Activated CD4-positive, alpha-beta T cell treated with anti-CD3 and anti-CD28 coated beads, Interleukin-2, amount 10 ng/mL, durations not matched to agents 7 days and 5 days (primary cell): ENCODE measurements at places on chromosomes 7 and 10. TPM values are rescaled to one million over a fixed set of nuclear protein-coding genes. Genes with fewer than 3 reads are reported as not detected.

GRCh38 chr10:114751856-114752255 lies 69.7 kb upstream of the FHIP2A start:
- H3K4me3 ChIP-seq = no peak overlapping the region
- peaks cover 17% of the 10 kb centered on the region for H3K27me3 ChIP-seq
- no peak for DNase-seq
- no peaks in the 10 kb centered on the region for H3K4me1 ChIP-seq
- H3K27ac ChIP-seq = no peak overlapping the region

GRCh38 chr7:1712907-1713501 lies 42.9 kb downstream of the ELFN1 start:
- no peak overlapping the region for H3K4me3 ChIP-seq
- no peak for DNase-seq
- peaks cover 4% of the 10 kb centered on the region for H3K4me1 ChIP-seq
- H3K36me3 ChIP-seq = no peaks in the 10 kb centered on the region

- H3K27me3 ChIP-seq = no peaks in the 10 kb centered on the region
- peaks cover 36% of the 10 kb centered on the region for H3K4me1 ChIP-seq
- peak overlapping the region; percentile 96 for H3K4me3 ChIP-seq
- peaks cover 45% of the 10 kb centered on the region for H3K36me3 ChIP-seq
- peak; percentile 87 for DNase-seq
These were observed 1.2 kb downstream of the HNRNPF start for GRCh38 chr10:43407576-43408330.

GRCh38 chr7:9189703-9190102 lies 756.3 kb downstream of the NXPH1 start:
- no peaks in the 10 kb centered on the region for H3K36me3 ChIP-seq
- no peak overlapping the region for H3K27ac ChIP-seq
- H3K4me3 ChIP-seq = no peak overlapping the region

GRCh38 chr10:115355162-115355760 lies 262.1 kb downstream of the ATRNL1 start:
- H3K27me3 ChIP-seq = no peaks in the 10 kb centered on the region
- H3K36me3 ChIP-seq = no peaks in the 10 kb centered on the region
- H3K27ac ChIP-seq = no peak overlapping the region
- no peaks in the 10 kb centered on the region for H3K4me1 ChIP-seq

BTBD16 gene
- not detected for total RNA-seq

RGR gene
- total RNA-seq = not detected
